ENCODE measurements at places on chromosomes 5 and 9.

DNA sequence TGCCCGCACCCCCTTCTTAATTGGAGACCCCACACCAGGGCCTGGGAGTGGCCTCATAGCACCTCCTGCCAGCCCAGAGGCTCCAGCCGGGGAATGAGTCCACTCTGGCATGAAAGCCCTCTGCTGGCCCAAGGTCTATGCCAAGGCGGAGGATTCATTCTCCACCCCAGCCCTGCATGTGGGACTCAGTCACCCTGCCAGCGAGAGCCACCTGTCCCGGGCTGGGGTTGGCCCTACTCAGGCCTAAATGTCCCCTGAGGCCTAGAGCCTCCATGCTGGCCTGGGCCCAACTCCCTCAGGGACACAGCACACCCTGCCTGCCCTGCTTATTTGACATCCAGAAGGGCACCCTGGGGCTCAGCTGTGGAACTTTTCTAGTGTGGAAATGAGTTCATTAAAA, 1.0 kb upstream of the RAPGEF1 start:
- DNase-seq: no peak

DNA sequence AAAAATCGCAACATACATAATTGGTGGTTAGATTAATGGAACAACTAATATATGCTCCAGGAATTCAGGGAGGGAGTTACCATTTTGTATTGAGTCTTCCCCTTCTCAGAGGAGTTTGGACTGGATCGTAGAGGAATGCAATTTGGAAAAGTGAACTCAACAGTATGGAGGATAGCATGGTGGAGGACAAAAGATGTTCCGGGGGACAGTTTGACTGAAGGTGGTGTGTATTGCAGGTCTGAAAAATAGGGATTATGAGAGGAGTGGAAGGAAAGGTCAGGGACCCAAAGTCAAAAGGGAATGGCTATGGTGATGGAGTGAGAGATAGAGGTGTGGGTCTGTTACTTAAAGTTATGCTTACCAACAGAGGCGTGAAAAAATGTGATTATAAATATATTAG, 1.5 kb downstream of the DNAJC21 start:
- no peak for DNase-seq

GRCh38 chr5:134584662-134585061, 48.0 kb downstream of the SAR1B start:
- DNase-seq: no peak

GRCh38 chr9:78074385-78075291, 43.0 kb upstream of the GNAQ start:
- no peak for DNase-seq

DNA sequence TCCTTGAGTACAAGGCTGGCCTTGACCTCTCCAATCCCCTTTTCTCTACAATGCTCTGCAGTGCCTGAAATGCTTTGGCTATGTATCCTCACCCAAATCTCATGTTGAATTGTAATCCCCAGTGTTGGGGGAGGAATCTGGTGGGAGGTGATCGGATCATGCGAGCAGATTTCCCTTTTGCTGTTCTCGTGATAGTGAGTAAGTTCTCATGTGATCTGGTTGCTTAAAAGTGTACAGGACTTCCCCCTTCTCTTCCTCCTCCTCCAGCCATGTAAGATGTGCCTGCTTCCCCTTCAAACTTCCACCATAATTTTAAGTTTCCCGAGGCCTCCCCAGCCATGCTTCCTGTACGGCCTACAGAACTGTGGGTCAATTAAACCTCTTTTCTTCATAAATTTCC, 28.5 kb upstream of the AKNA start:
- no peak for DNase-seq

GRCh38 chr9:130387905-130388304, 56.9 kb upstream of the ASS1 start:
- DNase-seq: no peak

- DNase-seq: no peak
Measured at GRCh38 chr5:160692271-160692670, 159.7 kb downstream of the ATP10B start.

DNA sequence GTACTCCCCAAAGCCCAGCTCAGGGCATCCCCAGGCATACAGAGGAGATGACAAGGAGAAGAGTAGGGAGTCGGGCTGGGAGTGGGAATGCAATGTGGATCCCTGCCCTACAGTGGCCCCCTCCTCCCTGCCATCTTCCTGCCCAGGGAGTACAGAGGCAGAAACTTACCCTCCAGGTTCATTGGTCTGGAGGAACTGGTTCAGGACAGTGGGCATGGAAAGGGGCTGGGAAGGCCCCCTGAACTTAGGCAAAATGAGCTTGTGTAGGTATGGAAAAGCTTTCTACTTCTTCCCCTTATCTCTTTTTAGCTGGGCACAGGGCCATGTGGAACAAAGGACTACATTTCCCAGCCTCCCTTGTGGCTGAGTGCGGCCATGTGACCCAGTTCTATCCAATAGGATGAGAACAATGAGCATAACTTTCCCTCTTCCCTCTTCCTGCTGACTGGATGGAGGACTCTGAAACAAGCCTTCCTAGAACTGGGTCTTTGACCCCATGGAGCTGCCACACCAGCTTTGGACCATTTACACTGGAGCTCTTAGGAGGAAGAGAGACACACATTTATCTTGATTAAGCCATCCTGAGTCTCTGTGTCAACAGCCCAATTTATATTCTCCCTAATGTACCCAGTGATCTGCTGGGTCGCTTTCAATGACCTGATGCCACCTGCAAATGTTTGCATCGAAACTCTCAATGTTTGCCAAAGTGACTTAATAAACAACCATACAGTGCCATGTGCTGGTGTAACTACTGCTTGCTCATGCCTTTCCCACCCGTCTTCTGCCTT, 25.0 kb upstream of the HMCN2 start:
- no peak for DNase-seq

DNA sequence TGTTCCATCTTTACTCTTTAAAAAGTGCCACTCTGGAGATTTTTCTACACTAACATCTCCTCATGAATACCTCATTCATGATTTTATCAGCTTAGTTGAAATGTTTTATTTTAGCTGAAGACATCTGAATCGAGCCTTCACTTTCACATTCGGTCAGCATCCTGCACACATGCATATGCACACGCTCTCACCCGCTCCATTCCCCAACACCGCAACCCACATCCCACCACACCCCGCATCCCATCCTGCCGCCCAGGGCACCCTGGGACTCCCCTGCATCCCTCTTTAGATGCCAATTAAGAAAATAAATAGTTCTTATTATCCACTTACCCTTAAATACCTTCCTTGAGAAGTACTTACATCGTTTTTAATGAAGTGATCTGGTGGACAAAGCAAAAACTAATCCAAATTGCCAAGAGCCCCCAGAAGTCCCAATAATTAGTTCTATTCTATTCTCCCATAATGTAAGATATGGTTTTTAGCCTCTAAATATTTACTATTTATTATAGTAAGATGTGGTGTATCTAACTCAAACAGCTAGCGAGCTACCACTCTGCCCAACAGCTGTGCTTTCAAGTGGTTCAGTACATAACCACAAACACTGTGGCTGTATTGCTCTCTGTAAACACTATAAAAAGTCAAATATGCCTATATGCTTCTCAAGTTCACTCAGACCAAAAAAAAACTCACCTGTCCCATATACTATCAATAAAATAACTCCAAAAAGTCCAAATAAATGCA, 38.2 kb downstream of the GZMK start:
- peak; percentile 13 for DNase-seq

GRCh38 chr5:116097301-116097700, 12.5 kb downstream of the COMMD10 start:
- DNase-seq: no peak

DNA sequence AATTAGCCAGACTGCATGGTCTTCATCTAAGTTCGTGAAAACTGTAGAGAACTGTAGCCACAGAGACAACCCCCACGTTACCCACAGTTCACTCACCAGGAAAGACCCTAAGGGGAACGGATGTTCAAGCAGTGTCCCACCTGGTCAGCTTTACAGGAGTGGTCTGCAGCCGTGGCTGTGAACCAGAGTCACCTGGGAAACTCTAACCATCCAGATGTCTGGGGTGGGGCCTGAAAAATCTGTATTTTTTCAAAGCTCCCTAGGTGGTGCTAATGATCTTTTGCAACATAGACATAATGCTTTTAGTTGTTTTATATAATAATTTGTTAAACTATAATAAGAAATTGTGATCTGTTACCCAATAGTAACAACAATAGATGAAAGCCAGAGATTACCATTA, 47.7 kb upstream of the ANGPTL2 start:
- DNase-seq: no peak

All from activated T-helper 1 cell treated with Interleukin-2 at 50 U/mL for 16 hours (primary cell).